Stimulated activated CD8-positive, alpha-beta memory T cell treated with anti-CD3 and anti-CD28 coated beads, Interleukin-4, amount 100 ng/mL, for 1 hour (primary cell): ENCODE measurements at places on chromosomes 7 and 10.

GRCh38 chr7:39526666-39527065 lies 39.5 kb upstream of the YAE1 start:
- DNase-seq: no peak

DNA sequence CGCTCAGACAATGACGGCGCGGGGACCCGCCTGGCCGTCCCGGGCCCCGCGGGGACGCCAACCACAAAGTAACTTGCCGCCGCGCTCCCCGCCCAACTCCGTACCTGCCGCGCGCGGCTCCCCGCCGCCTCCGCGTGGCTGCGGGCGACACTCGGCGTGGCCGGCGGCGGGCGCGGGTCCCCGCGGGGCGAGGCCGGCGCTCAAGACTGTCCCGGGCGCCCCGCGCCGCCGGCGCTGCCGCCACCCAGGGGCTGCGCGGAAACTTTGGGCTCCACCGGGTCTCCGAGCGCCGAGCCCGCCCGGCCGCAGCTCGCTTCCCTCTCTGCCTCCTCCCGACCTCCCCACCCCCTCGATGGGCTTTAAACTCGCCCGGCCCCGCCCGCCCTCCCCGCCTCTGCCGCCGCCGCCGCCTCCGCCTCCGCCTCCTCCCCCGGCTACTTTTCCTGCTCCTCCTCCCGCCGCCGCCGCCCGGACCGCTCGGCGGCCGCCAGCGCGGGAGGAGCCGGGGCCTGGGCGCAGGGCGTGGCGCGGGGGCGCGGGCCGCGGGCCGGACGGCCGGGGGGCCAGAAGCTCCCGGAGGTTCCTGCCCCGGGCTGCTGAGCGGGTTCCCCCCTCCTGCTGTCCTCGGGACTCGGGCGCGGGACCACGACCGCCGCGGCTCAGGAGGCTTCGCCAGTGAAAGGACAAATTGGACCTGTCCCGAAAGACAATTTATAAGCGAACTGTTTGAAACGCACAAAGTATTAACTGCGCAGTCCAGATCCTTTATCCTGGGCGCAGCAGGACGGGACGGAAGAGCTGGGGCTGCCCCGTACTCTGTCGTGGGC lies 10.6 kb upstream of the GRB10 start:
- DNase-seq: no peak

DNA sequence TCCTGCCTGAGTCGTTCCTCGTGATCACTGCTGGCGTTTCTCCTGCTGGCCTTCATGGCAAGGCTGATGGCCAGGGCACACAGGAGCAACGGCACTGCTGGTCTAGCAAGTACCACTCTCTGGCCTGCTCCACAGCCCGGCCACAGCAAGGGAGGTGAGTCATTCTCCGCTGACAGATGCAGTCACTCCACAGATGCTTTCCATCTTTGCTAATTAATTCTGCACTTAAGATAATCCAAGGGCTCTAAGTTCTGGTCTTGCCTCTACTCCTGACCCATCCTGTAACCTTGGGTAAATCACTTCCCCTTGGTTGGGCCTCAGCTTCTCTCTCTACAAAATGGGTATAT lies 244.4 kb downstream of the RPS24 start:
- DNase-seq: no peak

DNA sequence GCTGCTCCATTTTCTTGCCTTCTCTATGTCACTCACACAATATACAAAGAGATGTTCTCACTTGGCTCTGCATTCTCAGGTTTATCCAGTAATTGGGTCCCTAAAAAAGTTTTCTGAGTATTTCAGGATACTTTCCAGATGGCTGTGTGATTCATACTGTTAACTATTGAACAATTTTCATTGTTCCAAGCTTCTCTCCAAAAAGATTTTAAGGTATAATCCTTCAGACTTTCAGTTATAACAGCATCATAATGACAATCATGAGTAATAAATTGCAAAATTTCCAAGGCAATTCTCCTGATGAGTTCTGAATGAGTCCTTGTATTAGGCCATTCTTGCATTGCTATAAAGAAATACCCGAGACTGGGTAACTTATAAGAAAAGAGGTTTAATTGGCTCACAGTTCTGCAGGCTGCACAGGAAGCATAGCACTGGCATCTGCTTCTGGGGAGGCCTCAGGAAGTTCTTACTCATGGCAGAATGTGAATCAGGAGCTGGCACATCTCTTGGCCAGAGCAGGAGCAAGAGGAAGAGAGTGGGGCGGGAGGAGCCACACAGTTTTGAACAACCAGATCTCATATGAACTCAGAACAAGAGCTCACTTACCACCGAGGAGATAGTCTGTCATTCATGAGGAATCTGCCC lies 148.1 kb downstream of the SLC16A9 start:
- no peak for DNase-seq

DNA sequence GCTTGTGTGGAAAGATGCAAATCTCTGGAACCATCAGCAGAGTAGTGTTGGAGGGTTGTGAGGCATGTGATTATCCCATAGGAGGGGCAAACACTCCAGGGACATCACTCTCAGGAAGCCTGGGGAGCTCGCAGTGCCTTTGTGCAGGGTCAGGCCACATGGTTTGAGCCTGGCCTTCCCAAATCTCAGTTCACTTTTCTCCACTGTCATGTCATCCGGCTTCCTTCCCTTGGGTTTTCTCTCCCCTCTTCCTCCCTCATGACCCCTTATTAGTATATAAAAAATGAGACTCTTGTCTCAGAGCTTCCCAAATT lies 20.4 kb downstream of the TSPAN14 start:
- DNase-seq: no peak

DNA sequence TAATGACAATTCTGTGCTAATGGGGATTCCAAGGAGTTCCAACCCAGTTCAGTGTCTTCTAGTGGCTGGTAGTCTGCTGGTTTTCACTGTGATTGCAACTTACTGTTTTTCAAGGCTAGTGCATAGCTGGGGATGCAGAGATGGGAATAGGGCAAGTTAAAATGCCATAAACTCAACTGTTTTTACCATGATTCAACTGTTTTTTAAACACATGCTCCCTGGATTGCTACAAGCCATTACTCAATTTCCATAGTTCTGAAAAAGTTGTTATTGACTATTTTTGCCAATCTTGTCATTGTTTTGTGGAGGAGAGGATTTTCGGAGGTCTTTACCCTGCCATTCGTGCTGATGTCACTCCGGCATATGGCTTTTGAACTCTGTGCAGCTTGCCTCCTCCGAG lies 245.3 kb downstream of the SUGCT start:
- DNase-seq: no peak

DNA sequence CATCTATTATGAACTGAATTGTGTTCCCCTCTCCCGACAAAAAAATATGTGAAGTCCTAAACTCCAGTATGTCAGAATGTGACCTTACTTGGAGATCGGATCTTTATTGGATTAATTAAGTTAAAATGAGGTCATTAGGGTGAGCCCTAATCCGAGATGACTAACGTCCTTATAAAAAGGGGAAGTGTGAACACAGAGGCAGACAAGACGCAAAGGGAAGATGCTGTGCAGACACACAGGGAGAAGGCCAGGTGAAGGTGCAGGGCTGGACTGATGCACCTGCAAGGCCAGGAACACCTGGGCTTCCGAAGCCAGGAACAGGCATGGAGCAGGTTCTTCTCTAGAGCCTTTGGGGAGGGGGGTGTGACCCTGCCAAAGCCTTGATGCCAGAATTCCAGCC lies 187.8 kb downstream of the PARD3 start:
- no peak for DNase-seq
